ENCODE measurements at places on chromosomes 11 and 22.

DNA sequence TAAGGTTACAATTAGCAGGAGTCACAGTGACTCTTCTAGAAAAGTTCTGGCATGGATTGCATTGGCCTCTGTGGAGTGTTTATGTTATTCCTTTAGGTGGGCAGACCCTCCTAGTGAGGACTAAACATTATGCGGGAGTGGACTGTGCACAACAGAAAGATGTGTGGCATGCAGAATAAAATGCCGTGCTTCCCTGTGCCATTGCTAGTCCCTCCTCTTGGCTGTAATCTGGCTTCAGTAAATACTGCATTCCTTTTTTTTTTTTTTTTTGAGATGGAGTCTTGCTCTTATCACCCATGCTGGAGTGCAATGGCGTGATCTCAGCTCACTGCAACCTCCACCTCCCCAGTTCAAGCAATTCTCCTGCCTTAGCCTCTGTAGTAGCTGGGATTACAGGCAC lies 45.0 kb downstream of the SLC5A1 start:
- DNase-seq: no peak

DNA sequence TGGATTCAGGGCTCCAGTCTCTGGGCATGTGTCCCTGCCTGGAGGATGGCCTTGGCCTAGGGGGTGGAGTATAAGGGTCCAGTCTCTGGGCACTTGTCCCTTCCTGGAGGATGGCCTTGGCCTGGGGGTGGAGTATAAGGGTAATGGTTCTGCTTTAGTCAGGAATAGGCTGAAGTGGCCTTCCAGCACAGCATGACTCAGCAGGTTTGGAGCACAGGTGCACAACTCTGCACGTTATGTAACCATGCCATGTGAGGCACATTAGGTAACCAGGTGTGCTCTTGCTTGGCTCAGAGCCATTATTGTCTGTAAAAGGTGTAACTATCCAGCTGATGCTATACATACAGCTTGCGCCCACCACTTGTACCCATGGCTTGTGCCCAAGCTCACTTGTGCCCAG lies 48.4 kb upstream of the POLD3 start:
- no peak for DNase-seq

DNA sequence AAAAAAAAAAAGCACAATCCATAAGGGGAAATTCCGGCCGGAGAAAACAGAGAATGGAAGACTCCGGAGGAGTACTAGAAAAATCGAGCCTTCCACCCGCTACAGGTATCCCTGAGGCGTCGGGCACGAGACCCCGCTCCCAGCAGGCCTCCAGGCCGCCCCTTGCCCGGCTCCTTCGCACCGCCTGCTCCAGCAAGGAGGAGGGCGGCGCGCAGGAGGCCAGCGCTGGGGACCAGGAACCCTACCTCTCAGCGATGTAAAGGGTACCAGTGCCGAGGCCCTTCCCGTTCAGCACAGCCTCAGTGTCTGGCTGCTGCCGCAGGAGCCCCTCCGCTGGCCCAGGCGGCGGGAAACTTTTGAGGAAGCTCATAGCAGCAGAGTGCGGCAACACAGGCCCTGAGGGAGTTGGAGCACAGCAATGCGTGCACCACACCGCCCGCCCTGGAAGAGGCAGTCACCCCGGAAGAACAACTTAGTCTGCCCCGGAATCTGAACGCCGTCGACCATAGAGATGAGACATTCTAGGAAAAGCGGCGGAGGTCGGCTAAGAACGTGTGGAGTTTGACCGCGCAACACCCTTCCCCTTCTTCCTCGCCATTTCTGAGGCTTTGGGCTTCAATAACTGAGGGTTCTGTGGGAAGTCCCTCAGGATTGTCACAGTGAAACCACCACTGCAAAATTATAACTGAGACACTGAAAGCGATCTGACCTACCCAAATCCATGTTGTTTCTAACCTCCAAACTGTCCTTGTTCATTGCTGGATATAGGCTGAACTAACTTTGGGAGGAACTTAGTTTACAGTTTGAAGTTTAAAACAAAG lies at the start of gene CLNS1A:
TSS of gene CLNS1A (minus strand) at position 450 of the 821 bp plus-strand sequence. CDS start at position 370, 80 bp downstream.
- DNase-seq: peak; percentile 82

DNA sequence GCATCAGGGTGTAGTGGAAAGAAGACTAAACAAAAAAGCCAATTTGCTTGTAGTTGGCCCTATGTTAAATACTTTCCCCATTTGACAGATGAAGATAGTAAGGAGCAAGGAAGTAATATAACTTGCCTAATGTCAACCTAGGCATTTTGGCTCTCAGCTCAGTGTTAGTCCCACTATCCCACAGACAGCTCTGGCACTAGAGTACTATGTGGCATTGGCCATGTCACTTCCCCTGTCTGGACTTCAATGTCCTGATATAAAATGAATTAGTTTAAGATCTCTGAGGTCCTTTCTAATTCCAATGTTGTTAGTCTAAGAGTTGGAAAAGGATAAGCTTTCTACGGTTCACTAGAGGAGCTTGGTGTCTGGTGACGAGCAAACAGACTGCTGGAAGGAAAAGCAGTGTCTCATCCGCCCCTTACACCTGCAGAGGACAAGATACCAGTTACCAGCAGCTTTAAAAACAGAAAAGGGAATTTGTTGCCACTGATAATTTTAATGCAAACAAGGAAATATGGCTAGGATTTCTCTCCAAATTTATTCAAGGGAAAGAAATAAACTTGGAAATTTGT lies 92.5 kb downstream of the RELT start:
- no peak for DNase-seq

- no peak for DNase-seq
Observed at GRCh38 chr11:32266601-32267000, 168.7 kb downstream of the WT1 start.

- DNase-seq: no peak
Observed at GRCh38 chr22:17086296-17086695, 1.5 kb downstream of the IL17RA start.

- DNase-seq: no peak
Observed at GRCh38 chr11:38582151-38582550, 1984.1 kb upstream of the RAG2 start.

- DNase-seq: no peak
Observed at GRCh38 chr11:117676501-117676900, 120.5 kb downstream of the DSCAML1 start.

DNA sequence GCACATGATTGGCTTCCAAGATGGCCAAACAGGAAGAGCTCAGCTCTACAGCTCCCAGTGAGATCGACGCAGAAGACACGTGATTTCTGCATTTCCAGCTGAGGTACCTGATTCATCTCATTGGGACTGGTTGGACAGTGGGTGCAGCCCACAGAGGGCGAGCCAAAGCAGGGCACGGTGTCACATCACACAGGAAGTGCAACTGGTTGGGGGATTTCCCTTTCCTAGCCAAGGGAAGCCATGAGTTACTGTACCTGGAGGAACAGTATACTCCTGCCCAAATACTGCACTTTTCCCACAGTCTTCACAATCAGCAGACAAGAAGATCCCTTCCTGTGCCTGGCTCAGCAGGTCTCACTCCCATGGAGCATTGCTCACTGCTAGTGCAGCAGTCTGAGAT lies 131.2 kb downstream of the DLG2 start:
- DNase-seq: no peak

GRCh38 chr11:11391796-11392463 lies 38.9 kb upstream of the CSNK2A3 start:
- no peak for DNase-seq

- no peak for DNase-seq
Observed at GRCh38 chr11:63639199-63639832, 25.1 kb upstream of the PLAAT3 start.

All from activated naive CD4-positive, alpha-beta T cell treated with Interleukin-2 at 50 U/mL for 16 hours (primary cell).